ENCODE measurements at places on chromosomes 5 and 9. TPM values are rescaled to one million over a fixed set of nuclear protein-coding genes. Genes with fewer than 3 reads are reported as not detected.

Gene OTP
- not detected for total RNA-seq

DNA sequence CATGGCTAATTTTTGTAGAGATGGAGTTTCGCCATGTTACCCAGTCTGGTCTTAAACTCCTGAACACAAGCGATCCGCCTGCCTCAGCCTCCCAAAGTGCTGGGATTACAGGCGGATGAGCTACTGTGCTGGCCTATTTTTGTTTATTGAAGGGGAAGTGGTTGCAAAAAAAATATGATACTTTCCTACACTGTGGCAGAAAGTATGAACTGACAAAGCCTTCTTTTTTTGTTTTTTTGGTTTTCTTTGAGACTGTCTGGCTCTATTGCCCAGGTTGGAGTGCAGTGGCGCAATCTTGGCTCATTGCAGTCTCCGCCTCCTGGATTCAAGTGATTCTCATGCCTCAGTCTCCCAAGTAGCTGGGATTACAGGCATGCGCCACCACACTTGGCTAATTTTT lies 50.9 kb downstream of the OSTF1 start:
- no peaks in the 10 kb centered on the region for H3K27me3 ChIP-seq
- DNase-seq = no peak
- H3K27ac ChIP-seq = no peak overlapping the region
- peaks cover 19% of the 10 kb centered on the region for H3K36me3 ChIP-seq
- no peaks in the 10 kb centered on the region for H3K4me1 ChIP-seq
- no peak overlapping the region for H3K4me3 ChIP-seq

DNA sequence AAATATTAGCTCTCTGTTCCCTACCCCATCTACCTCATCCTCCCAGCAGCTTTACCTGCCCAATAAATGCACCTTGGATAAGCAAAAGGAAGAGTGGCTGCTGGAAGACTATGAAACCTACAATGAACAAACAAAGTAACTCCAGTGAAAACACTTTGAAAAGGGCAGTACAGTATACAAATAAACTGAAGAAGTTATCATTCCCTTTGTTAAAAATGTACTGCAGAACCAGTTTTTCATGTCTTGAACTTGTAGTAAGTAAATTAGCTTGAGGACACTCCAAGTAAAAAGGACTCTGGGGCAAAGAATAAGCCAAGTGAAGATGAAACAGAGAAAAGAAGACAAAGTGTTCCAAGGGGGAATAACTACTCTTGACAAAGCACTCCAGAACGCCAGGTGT lies 457.1 kb downstream of the DTWD2 start:
- no peak overlapping the region for H3K27ac ChIP-seq
- H3K4me3 ChIP-seq = no peak overlapping the region
- no peaks in the 10 kb centered on the region for H3K27me3 ChIP-seq
- H3K36me3 ChIP-seq = no peaks in the 10 kb centered on the region
- DNase-seq = no peak

GRCh38 chr9:133087429-133088145 lies 25.8 kb downstream of the CEL start:
- no peaks in the 10 kb centered on the region for H3K4me1 ChIP-seq
- no peak for DNase-seq
- no peak overlapping the region for H3K27ac ChIP-seq
- no peaks in the 10 kb centered on the region for H3K36me3 ChIP-seq

DNA sequence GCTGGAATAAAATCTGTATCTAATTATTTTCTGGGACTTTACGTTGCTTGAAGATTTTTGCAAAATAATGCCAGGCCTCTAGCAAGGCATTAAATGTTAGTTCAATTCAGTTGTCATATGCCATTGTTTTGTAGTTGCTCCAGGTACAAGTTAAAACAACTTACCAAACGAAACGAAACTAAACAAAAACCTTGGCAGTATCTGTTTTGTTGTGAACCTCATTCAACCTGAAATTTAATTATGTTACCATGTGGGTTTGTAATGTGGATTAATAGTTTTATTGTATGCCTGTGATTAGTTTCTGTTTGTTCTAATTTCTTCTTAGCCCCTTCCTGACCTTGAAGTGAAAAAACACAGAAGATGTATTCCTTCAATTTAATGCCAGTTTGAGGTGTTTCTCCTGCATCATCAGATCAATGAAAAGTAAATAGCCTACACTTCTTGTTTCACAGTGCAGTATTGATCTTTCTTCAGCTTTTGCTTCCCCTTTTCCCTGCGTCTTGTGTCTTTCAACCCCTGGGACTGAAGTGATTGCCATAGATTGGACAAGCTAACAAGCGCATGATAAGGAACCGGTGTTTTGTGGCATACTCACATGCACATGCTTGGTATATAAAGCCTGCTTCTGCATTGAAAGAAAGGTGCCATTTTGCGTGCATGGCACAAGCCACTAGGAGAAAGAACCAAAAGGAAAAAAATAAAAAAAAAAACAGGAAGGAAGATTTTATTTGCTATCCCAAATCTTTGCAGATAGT lies 699.0 kb upstream of the ARRDC3 start:
- no peak overlapping the region for H3K27ac ChIP-seq
- no peaks in the 10 kb centered on the region for H3K36me3 ChIP-seq
- DNase-seq = no peak

DNA sequence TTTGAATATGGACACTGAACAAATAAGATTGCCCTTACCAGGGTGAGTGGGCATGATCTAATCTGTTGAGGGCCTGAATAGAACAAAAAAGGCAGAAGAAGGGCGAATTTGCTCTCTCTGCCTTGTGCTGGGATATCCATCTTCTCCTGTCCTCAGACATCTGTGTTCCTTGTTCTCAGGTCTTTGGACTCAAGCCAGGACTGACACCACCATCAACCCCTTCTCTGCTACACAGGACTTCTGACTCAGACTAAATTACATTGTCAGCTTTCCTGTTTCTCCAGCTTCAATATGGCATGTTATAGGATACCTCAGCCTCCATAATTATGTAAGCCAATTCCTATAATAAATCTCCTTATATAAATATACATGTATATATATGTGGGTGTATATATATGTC lies 40.8 kb upstream of the SLCO6A1 start:
- no peaks in the 10 kb centered on the region for H3K36me3 ChIP-seq
- no peak overlapping the region for H3K27ac ChIP-seq
- no peaks in the 10 kb centered on the region for H3K4me1 ChIP-seq
- DNase-seq = no peak
- H3K27me3 ChIP-seq = no peaks in the 10 kb centered on the region
- no peak overlapping the region for H3K4me3 ChIP-seq

GRCh38 chr5:14582797-14583137 lies 1.2 kb downstream of the OTULINL start:
- H3K36me3 ChIP-seq = no peaks in the 10 kb centered on the region
- H3K4me1 ChIP-seq = peaks cover 21% of the 10 kb centered on the region
- H3K27me3 ChIP-seq = no peaks in the 10 kb centered on the region
- peak overlapping the region; percentile 28 for H3K4me3 ChIP-seq

GRCh38 chr5:158979749-158980521 lies 119.8 kb downstream of the EBF1 start:
- peaks cover 39% of the 10 kb centered on the region for H3K4me1 ChIP-seq
- peak overlapping the region; percentile 45 for H3K27ac ChIP-seq
- DNase-seq = peak; percentile 76
- H3K27me3 ChIP-seq = no peaks in the 10 kb centered on the region
- no peaks in the 10 kb centered on the region for H3K36me3 ChIP-seq
- H3K4me3 ChIP-seq = no peak overlapping the region

- H3K36me3 ChIP-seq = no peaks in the 10 kb centered on the region
- H3K27ac ChIP-seq = peak overlapping the region; percentile 65
- H3K4me1 ChIP-seq = peaks cover 93% of the 10 kb centered on the region
- no peak overlapping the region for H3K4me3 ChIP-seq
These were observed 33.6 kb downstream of the CSNK1A1 start for GRCh38 chr5:149517461-149518122.

DNA sequence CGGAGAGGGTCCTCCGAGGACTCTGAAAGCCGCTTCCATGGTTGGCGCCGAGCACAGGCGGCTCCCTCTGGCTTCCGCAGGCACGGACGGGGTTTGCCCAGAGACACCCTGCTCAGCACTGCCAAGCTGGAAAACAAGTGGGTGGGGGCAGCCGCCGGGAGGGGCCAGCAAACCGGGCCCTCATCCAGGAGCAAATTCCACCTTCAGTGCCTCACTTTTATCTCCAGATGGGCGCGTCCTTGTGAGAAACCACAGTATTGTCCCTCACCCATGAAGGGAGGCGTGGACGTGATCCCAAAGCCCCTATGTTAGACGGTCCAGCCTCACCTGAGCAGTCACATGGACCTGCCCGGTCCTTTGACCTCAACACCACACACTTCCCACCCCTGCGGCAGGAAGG lies 29.0 kb downstream of the MED10 start:
- no peak for DNase-seq
- H3K27me3 ChIP-seq = no peaks in the 10 kb centered on the region
- no peak overlapping the region for H3K27ac ChIP-seq
- H3K4me3 ChIP-seq = no peak overlapping the region
- H3K36me3 ChIP-seq = no peaks in the 10 kb centered on the region
- H3K4me1 ChIP-seq = no peaks in the 10 kb centered on the region

Gene SLC34A1
- total RNA-seq = not detected

Gene CCDC183
- total RNA-seq = 1.5 TPM

- H3K4me3 ChIP-seq = no peak overlapping the region
- H3K27ac ChIP-seq = no peak overlapping the region
- DNase-seq = no peak
- H3K4me1 ChIP-seq = no peaks in the 10 kb centered on the region
- no peaks in the 10 kb centered on the region for H3K27me3 ChIP-seq
These were observed 317.0 kb upstream of the RPS23 start for GRCh38 chr5:82595113-82595512.

Gene CCIN
- 0.71 TPM for total RNA-seq

- H3K4me1 ChIP-seq = peaks cover 4% of the 10 kb centered on the region
- no peak overlapping the region for H3K27ac ChIP-seq
- no peak for DNase-seq
- H3K4me3 ChIP-seq = no peak overlapping the region
- no peaks in the 10 kb centered on the region for H3K27me3 ChIP-seq
These were observed 67.2 kb upstream of the IFNE start for GRCh38 chr9:21549251-21549765.

DNA sequence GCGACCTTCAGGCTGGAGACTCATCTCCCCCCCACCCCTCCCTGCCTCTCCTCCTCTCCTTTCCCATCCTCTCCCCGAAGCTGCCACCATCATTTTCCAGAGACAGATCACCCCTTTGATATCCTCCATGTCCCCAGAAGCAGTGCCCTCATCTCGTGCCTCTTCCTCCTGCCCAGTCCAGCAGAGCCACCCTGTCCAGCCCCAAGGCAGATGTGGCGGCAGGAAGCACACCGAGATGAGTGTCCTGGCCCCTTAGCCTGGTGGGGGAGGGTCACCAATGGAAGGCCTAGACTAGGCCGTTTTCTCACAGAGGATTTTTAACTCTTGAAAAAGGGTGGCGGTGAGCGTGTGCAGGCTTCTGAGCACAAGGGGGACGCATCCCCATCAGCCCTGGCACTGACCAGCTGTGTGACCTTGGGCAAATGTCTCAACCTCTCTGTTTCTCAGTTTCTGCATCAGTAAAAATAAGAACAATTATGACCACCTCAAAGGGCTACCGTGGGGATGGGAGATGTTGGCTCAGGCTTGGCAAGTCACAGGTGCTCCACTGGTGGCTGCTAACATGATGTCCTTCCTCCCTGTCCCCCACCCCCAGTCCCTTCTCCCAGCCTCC lies 48.9 kb downstream of the SARDH start:
- H3K4me3 ChIP-seq = no peak overlapping the region
- no peaks in the 10 kb centered on the region for H3K36me3 ChIP-seq
- peaks cover 9% of the 10 kb centered on the region for H3K4me1 ChIP-seq
- H3K27me3 ChIP-seq = no peaks in the 10 kb centered on the region
- DNase-seq = no peak
- H3K27ac ChIP-seq = no peak overlapping the region

- H3K27me3 ChIP-seq = no peaks in the 10 kb centered on the region
- peaks cover 18% of the 10 kb centered on the region for H3K4me1 ChIP-seq
- H3K36me3 ChIP-seq = no peaks in the 10 kb centered on the region
These were observed 228.1 kb downstream of the NFIB start for GRCh38 chr9:14085810-14086209.

GRCh38 chr5:25181249-25181648 lies 536.5 kb upstream of the CDH10 start:
- no peaks in the 10 kb centered on the region for H3K4me1 ChIP-seq
- no peak overlapping the region for H3K27ac ChIP-seq
- no peak for DNase-seq
- no peaks in the 10 kb centered on the region for H3K27me3 ChIP-seq
- H3K36me3 ChIP-seq = no peaks in the 10 kb centered on the region

GRCh38 chr5:171657473-171657872 lies 128.1 kb upstream of the SMIM23 start:
- H3K36me3 ChIP-seq = no peaks in the 10 kb centered on the region
- no peaks in the 10 kb centered on the region for H3K27me3 ChIP-seq
- no peak overlapping the region for H3K27ac ChIP-seq
- H3K4me3 ChIP-seq = no peak overlapping the region

Gene CCDC107
- 112 TPM for total RNA-seq

DNA sequence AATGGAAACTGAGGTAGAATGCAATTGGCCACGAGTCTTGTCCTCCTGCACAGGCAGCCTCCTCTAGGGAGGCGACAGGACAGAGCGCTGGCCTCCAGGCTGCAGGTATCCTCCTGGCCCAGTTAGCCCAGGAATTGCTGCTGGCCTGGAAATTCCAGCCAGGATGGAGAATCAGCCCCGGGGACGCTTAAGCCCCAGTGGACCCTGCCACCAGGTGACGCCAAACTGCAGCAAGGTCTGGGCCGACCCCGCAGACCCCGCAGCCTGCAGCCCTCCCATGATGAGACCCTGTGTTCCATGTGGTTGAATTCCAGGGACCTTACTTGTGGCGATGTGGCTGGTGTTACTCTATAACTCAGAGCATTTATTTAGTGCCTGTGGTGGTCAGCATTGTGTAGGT lies 7.3 kb downstream of the CACFD1 start:
- H3K36me3 ChIP-seq = no peaks in the 10 kb centered on the region
- no peak overlapping the region for H3K27ac ChIP-seq
- no peak overlapping the region for H3K4me3 ChIP-seq
- DNase-seq = no peak

DNA sequence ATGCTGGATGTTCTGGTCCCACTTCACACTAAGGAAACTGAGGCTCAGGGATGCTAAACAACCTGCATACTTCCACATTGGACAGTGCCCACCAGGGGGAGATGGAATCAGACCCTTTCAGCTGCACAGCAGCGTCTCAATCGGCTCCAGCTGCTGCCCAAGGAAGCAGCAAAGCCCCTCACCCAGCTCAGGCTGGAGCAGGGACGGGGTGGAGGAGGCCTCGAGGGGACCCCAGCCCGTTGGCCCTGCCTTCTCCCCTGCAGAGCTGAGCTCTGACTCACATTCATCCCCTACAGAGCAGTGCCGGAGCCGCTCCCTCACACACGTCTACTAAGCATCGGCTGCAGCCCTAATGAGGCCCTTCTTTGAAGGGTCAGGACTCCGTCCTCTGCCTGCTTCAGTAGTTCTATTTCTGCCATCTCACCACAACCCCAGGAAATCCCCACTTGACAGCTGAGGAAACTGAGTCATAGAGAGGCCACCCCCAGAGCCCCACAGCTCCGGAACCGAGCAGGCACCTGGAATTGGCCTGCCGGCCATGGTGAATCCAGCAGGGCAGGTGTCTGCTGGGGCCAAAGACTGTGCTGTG lies 21.5 kb upstream of the SUSD3 start:
- H3K4me3 ChIP-seq = no peak overlapping the region
- H3K27me3 ChIP-seq = no peaks in the 10 kb centered on the region
- H3K27ac ChIP-seq = no peak overlapping the region
- no peaks in the 10 kb centered on the region for H3K36me3 ChIP-seq

Measured in sigmoid colon (tissue), 7 donors.